ENCODE measurements at places on chromosomes 5 and 9. TPM values are rescaled to one million over a fixed set of nuclear protein-coding genes. Genes with fewer than 3 reads are reported as not detected.

Gene SLC45A2
- total RNA-seq, result 0.32 TPM

- no peak overlapping the region for H3K4me3 ChIP-seq
- no peaks in the 10 kb centered on the region for H3K36me3 ChIP-seq
- no peaks in the 10 kb centered on the region for H3K27me3 ChIP-seq
- H3K27ac ChIP-seq, result no peak overlapping the region
These were observed 126.1 kb downstream of the SV2C start for GRCh38 chr5:76209297-76209696.

- H3K27ac ChIP-seq, result no peak overlapping the region
- no peak for DNase-seq
- no peaks in the 10 kb centered on the region for H3K27me3 ChIP-seq
- no peak overlapping the region for H3K4me3 ChIP-seq
- H3K4me1 ChIP-seq, result no peaks in the 10 kb centered on the region
These were observed 4.2 kb upstream of the CTNNAL1 start for GRCh38 chr9:109017493-109017892.

- no peaks in the 10 kb centered on the region for H3K4me1 ChIP-seq
- H3K4me3 ChIP-seq, result no peak overlapping the region
- no peaks in the 10 kb centered on the region for H3K36me3 ChIP-seq
- H3K27ac ChIP-seq, result no peak overlapping the region
- H3K27me3 ChIP-seq, result no peaks in the 10 kb centered on the region
These were observed 264.8 kb upstream of the TRIM32 start for GRCh38 chr9:116422119-116422979.

DNA sequence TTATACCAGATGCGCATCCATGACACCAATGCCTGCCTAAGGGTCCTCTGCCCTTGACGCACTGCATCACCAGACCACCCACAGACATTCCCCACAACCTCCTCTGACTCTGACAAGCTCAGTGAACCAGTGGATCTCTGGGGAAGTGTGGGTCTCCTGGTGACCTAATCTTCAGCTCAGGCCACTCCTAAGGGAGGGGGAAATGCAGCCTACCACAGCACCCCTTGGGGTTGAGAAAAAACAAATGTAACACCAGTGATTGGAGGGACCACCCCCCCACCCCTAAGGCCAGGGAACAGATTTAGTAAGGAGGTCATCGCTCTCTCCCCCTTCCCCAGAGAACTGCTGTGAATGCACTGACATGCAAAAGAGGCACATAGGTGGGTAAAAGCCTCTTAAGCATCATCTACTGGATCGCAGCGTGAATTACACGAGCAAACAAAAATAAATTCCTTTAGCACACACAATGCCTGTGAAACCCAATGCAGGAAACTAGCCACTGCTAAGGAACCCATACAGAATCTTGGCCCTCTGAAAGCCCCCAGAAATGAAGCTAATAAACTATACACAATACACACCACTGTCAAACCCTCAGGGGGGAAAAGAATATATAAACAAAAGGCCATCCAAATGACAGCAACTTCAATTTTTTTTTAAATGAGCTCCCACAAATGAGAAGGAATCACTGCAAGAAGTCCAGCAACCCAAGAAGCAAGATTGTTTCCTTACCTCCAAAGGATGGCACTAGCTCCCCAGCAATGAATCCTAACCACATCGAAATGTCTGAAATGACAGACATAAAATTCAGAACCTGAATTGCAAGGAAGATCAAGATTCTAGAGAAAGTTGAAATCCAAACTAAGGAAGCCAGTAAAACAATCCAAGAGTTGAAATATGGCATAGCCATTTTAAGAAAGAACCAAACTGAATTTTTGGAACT is 513.7 kb upstream of the PTGER4 start:
- H3K27me3 ChIP-seq, result no peaks in the 10 kb centered on the region
- H3K27ac ChIP-seq, result no peak overlapping the region
- no peak overlapping the region for H3K4me3 ChIP-seq
- no peaks in the 10 kb centered on the region for H3K4me1 ChIP-seq
- DNase-seq, result no peak

Gene GPR150
- total RNA-seq, result 0.27 TPM

DNA sequence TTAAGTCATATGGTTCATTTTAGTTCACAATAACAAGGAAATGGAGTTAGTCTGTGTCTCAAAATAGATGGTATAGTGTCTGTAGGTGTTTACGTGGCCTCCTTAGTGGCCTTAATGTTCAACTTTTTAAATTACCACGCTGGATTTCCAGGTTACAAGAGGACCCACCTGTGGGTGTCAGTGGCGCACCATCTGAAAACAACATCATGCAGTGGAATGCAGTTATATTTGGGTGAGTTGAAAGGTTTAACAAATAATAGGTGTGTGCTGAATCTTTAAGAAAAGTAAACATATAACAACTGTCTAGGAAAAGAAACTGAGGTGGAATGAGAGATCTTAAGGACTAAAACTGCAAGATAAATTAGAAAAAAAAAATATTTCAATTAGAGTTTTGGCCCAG is 2.9 kb downstream of the UBE2B start:
- H3K27me3 ChIP-seq, result no peaks in the 10 kb centered on the region
- H3K4me1 ChIP-seq, result peaks cover 3% of the 10 kb centered on the region
- DNase-seq, result no peak
- no peaks in the 10 kb centered on the region for H3K36me3 ChIP-seq

Gene TNFSF8
- total RNA-seq, result 0.88 TPM

GRCh38 chr9:89022902-89023301 is 31.6 kb downstream of the S1PR3 start:
- no peak overlapping the region for H3K27ac ChIP-seq
- no peaks in the 10 kb centered on the region for H3K36me3 ChIP-seq
- H3K27me3 ChIP-seq, result no peaks in the 10 kb centered on the region
- no peak for DNase-seq
- H3K4me1 ChIP-seq, result no peaks in the 10 kb centered on the region
- H3K4me3 ChIP-seq, result no peak overlapping the region

- no peaks in the 10 kb centered on the region for H3K4me1 ChIP-seq
- no peaks in the 10 kb centered on the region for H3K36me3 ChIP-seq
- H3K4me3 ChIP-seq, result no peak overlapping the region
- H3K27ac ChIP-seq, result no peak overlapping the region
- no peak for DNase-seq
These were observed 369.5 kb downstream of the TMEM167A start for GRCh38 chr5:82707741-82708140.

DNA sequence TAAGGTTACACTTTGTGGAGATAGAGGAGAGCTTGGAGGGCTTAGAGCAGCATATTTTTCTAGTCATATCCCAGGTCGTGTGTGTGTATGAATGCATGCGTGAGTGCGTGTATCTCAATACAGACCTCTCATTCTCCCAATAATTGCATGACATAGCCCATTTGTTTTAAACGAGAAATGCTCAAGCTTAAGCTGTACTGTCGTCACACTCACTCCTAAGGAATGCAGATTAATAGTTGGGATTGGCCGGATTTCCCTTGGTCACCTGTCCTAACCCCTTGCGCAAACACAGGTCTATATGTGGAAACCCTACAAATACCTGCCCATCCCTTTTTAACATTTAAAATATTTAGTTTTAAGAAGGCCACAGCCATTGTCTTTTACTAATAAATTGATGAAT is 165.8 kb downstream of the SEMA5A start:
- H3K27ac ChIP-seq, result no peak overlapping the region
- no peaks in the 10 kb centered on the region for H3K27me3 ChIP-seq
- no peaks in the 10 kb centered on the region for H3K4me1 ChIP-seq
- no peak for DNase-seq
- no peaks in the 10 kb centered on the region for H3K36me3 ChIP-seq

Gene PSD2
- 0.05 TPM for total RNA-seq

Gene C7
- 14.7 TPM for total RNA-seq

- no peak overlapping the region for H3K4me3 ChIP-seq
- H3K27ac ChIP-seq, result no peak overlapping the region
- no peaks in the 10 kb centered on the region for H3K36me3 ChIP-seq
These were observed 560.6 kb downstream of the PRR16 start for GRCh38 chr5:121024416-121025311.

DNA sequence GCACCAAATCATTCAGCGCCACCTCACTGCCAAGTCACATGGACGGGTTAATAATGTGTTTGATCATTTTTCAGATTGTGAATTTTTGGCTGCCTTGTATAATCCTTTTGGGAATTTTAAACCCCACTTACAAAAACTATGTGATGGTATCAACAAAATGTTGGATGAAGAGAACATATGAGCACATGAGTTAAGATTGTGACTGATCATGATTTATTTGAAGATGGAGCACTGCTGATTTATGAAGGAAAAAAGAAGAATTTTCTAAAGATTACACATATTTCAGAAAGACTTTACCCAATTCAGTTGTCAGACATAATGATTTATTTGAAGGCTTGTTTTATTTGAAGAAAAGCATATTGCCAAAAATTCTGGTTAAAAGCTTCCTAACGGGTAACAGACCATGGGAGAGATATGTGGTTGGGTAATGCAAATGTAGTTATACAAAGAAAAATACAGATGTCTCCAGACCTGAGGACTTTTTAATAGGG is 37.4 kb downstream of the TNFAIP8 start:
- DNase-seq, result no peak
- no peak overlapping the region for H3K4me3 ChIP-seq
- no peaks in the 10 kb centered on the region for H3K27me3 ChIP-seq
- H3K4me1 ChIP-seq, result no peaks in the 10 kb centered on the region

GRCh38 chr5:7220156-7220555 is 175.8 kb upstream of the ADCY2 start:
- H3K4me1 ChIP-seq, result no peaks in the 10 kb centered on the region
- H3K36me3 ChIP-seq, result no peaks in the 10 kb centered on the region
- no peak overlapping the region for H3K27ac ChIP-seq
- H3K27me3 ChIP-seq, result no peaks in the 10 kb centered on the region
- H3K4me3 ChIP-seq, result no peak overlapping the region
- no peak for DNase-seq

Gene DBH
- not detected for total RNA-seq

DNA sequence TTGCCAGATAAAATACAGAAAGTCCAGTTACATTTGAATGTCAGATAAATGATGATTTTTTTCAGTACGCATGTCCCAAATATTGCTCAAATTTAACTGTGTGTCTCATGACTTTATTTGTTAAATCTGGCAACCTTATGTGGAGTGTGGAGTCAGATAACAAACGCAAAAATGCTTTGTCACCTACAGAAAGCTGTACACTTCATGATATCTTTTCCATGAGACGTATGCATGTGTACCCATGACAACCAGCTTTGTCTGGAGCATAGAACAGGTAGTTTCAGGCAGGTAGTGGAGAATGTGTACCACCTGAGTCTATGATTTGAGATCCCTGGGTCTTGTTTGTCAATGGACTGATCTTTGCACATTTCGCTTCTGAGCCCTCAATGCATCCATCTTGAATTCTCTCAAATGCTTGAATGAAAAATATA is 105.5 kb upstream of the CPEB4 start:
- H3K27ac ChIP-seq, result peak overlapping the region; percentile 10
- no peaks in the 10 kb centered on the region for H3K27me3 ChIP-seq
- no peak overlapping the region for H3K4me3 ChIP-seq
- no peaks in the 10 kb centered on the region for H3K36me3 ChIP-seq
- DNase-seq, result no peak

GRCh38 chr9:14530841-14531240 is 162.4 kb downstream of the ZDHHC21 start:
- H3K27ac ChIP-seq, result no peak overlapping the region
- H3K36me3 ChIP-seq, result no peaks in the 10 kb centered on the region
- H3K4me1 ChIP-seq, result no peaks in the 10 kb centered on the region
- no peaks in the 10 kb centered on the region for H3K27me3 ChIP-seq
- H3K4me3 ChIP-seq, result no peak overlapping the region
- DNase-seq, result no peak

Gene LCN9
- total RNA-seq, result not detected

Gene MEGF10
- 0.35 TPM for total RNA-seq

GRCh38 chr5:121019734-121020133 is 555.6 kb downstream of the PRR16 start:
- no peak overlapping the region for H3K27ac ChIP-seq
- H3K27me3 ChIP-seq, result no peaks in the 10 kb centered on the region
- DNase-seq, result no peak
- no peak overlapping the region for H3K4me3 ChIP-seq

Gene NRG2
- 0.10 TPM for total RNA-seq

Gene PCSK5
- total RNA-seq, result 36.7 TPM

- no peak for DNase-seq
- H3K27ac ChIP-seq, result no peak overlapping the region
- no peak overlapping the region for H3K4me3 ChIP-seq
- H3K4me1 ChIP-seq, result no peaks in the 10 kb centered on the region
These were observed 97.6 kb downstream of the BASP1 start for GRCh38 chr5:17314907-17315471.

Gene RIGI
- 3.0 TPM for total RNA-seq

- no peaks in the 10 kb centered on the region for H3K4me1 ChIP-seq
- no peaks in the 10 kb centered on the region for H3K27me3 ChIP-seq
- H3K27ac ChIP-seq, result peak overlapping the region; percentile 92
- H3K4me3 ChIP-seq, result peak overlapping the region; percentile 61
These were observed 61.1 kb downstream of the SPATA31C2 start for GRCh38 chr9:88077071-88077617.

Gene ANGPTL2
- 2.7 TPM for total RNA-seq

GRCh38 chr9:101915482-101915881 is 177.0 kb upstream of the GRIN3A start:
- no peak overlapping the region for H3K27ac ChIP-seq
- H3K27me3 ChIP-seq, result no peaks in the 10 kb centered on the region
- H3K4me1 ChIP-seq, result no peaks in the 10 kb centered on the region
- no peaks in the 10 kb centered on the region for H3K36me3 ChIP-seq

Gene DIPK1B
- total RNA-seq, result 2.8 TPM

DNA sequence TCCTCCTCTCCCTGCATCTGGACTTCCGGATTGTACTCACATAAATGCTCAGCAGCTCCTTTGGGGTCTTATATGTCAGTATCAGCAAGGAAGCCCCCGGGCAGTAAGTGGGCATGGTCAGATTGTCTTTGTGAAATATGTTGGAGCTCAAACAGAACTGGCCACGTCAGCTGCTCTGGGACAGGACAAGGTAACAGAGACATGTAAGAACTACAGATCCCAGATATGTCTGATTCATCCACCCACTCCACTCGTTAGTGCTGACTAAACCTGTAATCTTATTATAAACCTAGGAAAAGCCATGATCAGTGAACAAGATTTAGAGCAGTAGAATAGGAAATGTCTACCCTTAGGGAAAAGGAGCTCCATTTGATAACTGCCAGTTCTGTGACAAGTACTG is 561.8 kb downstream of the CETN3 start:
- no peaks in the 10 kb centered on the region for H3K4me1 ChIP-seq
- H3K4me3 ChIP-seq, result no peak overlapping the region
- no peak for DNase-seq
- no peaks in the 10 kb centered on the region for H3K36me3 ChIP-seq
- no peak overlapping the region for H3K27ac ChIP-seq

Gene SHISAL2B
- not detected for total RNA-seq
